NCI-H187 (cell line): ENCODE measurements at places on chromosomes 6 and 20.

DNA sequence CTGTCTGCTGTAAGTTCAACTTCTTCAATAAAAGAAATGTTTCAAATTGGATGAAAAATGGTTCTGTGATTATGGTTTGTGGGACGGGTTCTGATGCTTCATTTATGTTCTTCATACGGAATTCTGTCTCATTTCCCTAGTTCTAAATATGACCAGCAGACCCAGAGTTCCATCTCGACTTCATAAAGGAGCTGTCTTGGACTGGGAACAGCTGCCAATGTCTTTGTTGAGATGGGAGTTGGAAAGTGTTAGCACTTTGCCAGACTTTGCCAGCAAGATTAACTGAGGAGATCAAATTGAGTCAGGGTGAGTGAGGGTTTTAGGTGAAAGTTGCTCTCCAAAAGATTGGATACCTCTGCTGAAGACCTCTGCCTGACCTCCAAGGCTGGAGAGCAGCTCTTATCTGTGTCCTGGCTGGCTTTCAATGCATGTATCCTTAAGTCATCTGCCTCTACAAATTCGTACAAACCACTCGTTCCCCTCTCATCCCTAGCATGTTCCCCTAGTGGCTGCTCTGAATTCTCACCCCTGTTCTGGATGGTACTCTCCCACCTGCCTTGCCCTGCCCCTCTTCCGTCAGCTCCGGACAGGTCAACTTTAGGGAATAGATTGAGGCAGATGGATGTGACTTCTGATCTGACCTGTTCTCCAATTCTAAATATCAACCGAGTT lies at the start of gene EFCAB8:
TSS of gene EFCAB8 (plus strand) at position 223 of the 672 bp plus-strand sequence. CDS start 4,870 bp downstream, outside the sequence.
- no peak for DNase-seq

GRCh38 chr20:23159947-23160318 lies 73.8 kb upstream of the CD93 start:
- DNase-seq = no peak

DNA sequence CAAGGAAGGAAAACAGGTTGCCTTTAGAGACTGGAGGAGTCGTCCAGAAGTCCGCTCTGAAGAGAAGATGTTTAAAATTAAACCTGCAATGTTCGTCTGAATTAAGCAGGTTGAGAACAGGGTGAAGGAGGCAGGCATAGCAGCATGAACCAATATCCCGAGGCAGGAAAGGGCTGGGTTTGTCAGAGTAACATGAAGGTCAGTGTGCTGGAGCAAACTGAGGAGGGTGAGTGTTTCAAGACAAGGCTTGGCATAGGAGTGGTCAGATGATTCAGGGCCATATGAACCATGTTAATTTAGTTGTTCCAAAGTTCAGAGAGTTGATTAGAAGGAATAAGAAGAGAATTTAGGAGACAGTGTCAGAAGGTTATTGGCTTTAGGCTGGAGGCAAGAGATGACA lies 93.3 kb downstream of the UTRN start:
- DNase-seq = no peak

DNA sequence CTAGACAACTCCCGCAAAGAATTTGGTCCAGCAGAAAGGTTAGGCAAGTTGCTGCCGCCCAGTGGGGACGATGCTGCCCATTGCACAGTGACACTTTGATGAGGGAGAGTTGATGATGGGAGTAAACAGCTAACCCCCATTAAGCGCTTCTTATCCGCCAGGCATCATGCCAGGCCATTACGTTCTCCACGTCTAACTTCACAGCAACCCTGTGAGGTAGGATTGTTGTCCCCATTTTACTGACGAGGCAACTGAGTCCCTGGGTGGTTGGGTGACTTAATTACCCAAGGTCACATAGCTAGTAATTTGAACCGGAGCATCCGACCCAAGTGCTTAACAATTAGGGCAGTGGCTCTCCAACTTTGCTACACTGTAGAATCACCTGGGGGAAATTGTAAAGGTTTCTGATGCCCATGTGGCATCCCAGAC lies 738 bp downstream of the RALGAPB start:
- no peak for DNase-seq

DNA sequence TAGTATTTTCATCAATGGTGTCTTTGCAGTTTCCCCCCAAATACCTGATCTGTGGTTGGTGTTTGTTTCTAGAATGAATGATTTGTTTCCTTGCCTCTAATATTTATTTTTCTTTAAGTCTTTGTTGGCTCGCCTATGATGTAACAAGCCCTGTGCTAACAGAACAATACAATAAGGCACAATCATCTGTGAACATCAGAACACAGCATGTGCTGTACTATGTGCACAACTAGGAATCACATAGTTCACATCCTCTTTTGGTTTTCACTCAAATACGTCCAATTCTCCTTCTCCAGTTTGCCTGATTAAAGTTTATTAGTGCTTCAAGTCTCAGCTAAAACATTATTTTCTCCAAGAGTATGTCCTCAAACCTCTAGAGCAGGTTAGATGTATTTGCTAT lies 613.1 kb downstream of the EPHA7 start:
- no peak for DNase-seq

DNA sequence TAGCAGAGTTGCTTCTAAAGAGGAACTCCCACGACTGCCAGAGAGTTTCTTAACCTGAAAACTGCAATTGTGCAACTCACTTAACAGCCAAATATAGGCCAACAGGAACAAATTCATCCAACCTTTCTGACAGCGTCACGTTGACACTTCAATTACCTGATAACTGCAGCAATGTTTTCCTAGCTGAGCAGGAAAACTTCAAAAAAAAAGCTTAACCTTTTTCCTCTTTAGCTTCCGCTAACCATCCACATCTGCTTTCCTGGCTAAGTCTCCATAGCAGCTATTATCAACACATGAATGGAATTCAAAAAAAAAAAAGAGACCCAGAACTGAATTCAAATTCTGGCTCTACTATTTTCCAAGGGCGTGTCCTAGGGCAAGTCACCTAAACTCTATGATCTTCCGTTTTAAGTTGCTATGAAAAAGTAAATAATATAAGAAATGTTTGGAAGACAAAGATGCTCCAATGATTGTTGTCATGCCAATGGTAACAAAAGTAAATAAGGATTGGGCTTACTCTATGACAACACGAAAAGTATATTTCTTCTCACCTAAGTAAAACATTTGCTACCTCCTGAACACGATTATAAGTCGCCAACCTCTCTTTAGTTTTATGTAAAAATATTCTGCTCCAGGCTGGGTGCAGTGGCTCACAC lies 524.6 kb upstream of the JARID2 start:
- DNase-seq = no peak

DNA sequence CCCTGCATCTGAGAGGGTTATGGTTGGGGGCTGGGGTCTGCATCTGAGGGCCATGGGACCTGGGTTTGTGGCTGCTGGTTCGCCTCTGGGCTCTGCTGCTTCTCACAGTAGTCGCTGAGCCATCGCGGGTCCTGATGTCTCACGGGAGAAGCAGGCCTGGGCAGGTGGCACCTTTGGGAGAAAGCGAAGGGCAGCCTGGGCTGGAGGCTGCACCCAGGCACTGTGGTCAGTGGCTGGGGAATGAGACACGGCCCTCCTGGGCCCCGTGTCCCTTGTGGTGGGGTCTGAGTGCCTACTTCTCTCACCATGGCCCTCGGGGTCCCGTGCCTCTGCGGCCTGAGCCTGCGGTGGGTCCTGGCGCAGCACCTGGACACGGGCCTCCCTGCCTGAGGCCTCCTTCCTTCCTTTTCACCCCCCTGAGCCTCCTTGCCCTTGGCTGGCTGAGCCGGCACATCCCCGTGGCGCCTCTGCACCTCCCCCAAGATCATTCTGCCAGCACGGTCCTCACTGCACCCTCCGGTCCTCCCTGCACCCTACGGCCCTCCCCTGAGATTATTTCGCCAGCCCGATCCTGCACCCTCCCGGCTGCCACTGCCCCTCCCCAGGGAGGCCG lies 206.0 kb downstream of the ERMARD start:
- DNase-seq = no peak

GRCh38 chr20:31415653-31416052 lies 9.6 kb upstream of the DEFB121 start:
- DNase-seq = no peak

DNA sequence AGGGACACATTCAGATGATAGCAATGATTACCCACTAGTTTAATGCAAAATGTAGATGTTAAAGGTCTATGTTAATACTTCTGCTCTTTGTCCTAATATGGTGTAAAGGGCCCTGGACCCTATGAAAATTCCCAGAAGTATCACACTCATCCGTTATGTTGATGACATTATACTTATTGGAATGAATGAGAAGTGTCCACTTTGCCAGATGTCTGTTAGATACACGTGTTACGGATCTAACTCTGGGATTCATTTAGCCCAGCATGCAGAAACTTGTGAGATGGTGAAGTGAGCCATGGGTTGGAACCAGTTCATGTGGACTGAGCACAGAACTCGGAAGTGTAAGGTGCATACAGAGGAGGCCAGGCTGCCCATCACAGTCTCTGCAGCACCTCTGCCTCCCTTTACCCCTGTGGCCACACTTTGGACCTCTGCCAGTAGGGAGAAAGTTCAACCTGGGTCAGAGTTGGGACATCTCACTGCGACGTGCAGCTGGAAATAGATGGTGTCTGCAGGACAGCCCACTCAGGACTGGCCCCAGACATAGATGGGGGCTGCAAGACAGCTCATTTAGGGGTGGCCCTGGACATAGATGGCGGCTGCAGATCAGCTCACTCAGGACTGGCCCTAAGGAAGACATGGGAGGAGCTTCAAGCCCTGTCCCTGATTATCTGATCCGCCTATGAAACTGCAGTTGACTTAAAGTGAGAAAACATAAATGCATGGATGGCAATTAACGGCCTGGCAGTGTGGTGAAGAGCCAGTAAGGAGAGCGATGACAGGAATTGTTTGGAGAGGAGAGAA lies 71.2 kb upstream of the THBS2 start:
- DNase-seq = no peak

DNA sequence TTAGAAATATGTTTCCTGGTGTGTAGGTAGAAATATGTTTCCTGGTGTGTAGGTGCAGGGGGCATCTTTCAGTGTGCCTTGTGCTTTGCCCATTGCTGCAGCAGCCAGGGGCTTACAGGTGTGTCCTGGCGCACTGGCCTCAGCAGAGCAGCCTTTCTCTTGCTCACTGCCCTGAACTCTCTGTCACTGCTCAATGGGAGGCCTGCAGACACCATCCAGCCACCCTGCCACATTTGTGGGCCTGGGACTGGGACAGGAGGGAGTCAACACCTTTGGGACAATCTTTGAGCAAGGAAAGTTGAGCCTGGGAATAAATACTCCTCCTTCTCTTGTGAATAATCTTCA lies 62.4 kb upstream of the RBM24 start:
- no peak for DNase-seq

DNA sequence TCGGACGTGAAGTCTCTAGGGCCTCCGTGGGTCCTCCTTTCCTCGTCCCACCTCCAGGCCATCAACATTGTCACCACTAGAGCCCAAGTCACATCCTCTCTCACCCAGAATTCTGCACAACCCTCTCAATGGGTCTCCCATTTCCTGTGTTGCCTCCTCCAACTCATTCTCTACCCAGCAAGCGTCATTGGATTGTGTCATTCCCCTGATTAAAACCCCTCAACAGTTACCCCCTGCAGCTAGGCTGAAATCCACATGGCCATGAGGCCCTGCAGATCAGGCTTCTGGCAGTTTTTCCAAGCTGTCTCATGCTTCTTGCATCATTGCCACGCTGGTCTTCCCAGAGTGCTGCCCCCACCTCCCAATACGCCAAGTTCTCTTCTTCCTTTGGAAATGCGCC lies 12.9 kb upstream of the FAM210B start:
- DNase-seq = no peak

DNA sequence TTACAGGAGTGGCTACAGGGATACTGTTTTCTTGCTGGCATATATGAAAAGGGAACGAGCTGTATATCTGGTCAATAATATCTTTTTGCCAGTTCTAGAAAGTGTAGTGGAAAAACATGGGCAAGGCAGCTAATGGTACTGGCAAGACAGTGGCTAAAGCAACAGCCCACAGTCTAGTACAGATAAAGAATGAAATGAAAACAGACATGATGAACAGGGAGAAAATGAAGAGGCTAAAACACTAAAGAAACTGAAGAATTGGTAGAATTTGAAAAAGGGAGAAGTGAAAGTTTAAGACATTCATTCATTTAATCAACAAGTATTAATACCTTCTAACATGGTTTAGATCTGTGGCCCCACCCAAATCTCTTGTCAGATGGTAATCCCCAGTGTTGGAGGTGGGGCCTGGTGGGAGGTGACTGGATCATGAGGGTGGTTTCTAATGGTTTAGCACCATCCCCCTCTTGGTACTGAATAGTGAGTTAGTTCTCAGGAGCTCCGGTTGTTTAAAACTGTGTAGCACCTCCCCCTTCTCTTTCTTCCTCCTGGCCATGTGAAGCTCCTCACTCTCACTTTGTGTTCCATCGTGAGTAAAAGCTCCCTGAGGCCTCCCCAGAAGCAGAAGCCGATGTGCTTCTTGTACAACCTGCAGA lies 18.1 kb downstream of the FAM184A start:
- no peak for DNase-seq

GRCh38 chr20:23160536-23161243 lies 74.6 kb upstream of the CD93 start:
- DNase-seq = no peak

DNA sequence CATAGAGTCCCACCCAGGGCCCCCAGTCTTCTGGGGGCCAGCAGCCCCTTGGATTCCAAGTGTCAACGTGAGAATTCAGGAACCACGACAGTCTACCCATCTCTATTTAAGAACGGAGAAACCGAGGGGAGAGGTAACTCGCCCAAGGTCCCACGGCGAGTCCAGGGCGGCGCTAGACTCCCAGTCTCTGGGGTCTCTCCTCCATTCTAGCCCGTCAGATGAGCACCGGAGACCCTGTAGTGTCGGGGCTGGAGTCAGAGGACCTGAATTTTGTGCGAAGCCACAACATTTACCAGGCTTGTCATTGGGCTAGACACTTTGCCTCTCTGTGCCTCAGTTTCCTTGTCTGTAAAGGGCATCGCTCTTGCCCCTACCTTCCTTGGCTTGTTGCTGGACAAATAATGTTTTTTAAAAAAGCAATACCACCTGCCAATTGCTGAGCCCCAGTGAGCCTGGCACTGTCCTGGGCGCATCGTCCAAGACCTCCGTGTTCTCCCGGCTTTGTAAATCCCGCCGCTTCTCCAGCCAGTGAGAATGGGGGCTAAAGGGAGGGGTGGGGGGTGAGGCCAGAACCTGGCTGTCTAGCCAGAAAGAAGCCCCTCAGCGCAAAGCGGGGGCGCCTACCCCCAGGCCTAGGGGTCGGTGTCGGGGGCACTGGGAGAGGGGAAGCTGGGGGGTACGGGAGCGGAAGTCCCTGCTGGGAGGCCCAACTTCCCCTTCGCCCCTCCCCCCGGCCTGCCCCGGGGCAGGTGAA lies 91.7 kb downstream of the NCR2 start:
- no peak for DNase-seq

DNA sequence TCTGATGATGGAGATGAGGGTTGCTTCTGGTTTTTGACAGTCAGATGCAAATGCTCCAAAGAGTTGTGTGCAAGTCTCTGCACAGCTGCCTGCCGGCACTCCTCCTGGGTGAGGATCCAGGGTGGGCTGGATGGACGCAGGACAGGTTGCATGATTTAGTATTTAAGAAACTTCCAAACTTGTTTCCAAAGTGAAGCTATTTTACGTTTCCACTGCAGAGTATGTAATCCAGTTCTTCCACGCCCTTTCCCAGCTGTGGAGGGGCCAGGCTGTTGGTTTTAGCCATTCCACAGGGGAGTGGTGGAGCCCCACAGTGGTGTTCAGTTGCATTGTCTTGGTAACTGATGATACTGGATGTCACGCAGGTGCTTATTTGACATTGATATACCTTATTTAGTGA lies 157.3 kb downstream of the THBS2 start:
- no peak for DNase-seq
